ENCODE measurements at places on chromosomes 5 and 9. TPM values are rescaled to one million over a fixed set of nuclear protein-coding genes. Genes with fewer than 3 reads are reported as not detected.

The FRMD3 gene
- 2.2 TPM for total RNA-seq

The PLPPR1 gene
- not detected for total RNA-seq

The IL3 gene
- not detected for total RNA-seq

The TUSC1 gene
- total RNA-seq, result 6.8 TPM

The SLC6A7 gene
- total RNA-seq, result not detected

The PFN3 gene
- not detected for total RNA-seq

The SOX30 gene
- not detected for total RNA-seq

The AIF1L gene
- total RNA-seq, result 17.4 TPM

The NTNG2 gene
- under 0.01 TPM for total RNA-seq

The LCN12 gene
- not detected for total RNA-seq

The PCDHB15 gene
- 1.2 TPM for total RNA-seq

The PCSK5 gene
- total RNA-seq, result 2.5 TPM

The FREM1 gene
- not detected for total RNA-seq

The PCDHB5 gene
- 0.32 TPM for total RNA-seq

The MVB12B gene
- total RNA-seq, result 2.1 TPM

The IFNE gene
- 0.16 TPM for total RNA-seq

The PRSS3 gene
- total RNA-seq, result 3.9 TPM

The SNX30 gene
- 7.4 TPM for total RNA-seq

The PCDHGA4 gene
- total RNA-seq, result 1.3 TPM

The CDH9 gene
- not detected for total RNA-seq

The FOXD4L4 gene
- total RNA-seq, result 0.38 TPM

All from bladder microvascular endothelial cell (primary cell).